OCI-M1 (cell line): ENCODE measurements at places on chromosomes 3 and 15.

- no peak for DNase-seq
Observed at GRCh38 chr3:23576379-23576959, 229.3 kb upstream of the UBE2E1 start.

- DNase-seq, result no peak
Observed at GRCh38 chr3:15942462-15942861, 144.7 kb upstream of the ANKRD28 start.

GRCh38 chr3:113606539-113607218, 74.3 kb downstream of the SIDT1 start:
- no peak for DNase-seq

- no peak for DNase-seq
Observed at GRCh38 chr3:55296030-55296429, 191.1 kb downstream of the WNT5A start.

GRCh38 chr3:180646187-180646790, 33.0 kb downstream of the CCDC39 start:
- DNase-seq, result peak; percentile 2

- DNase-seq, result no peak
Observed at GRCh38 chr15:59303633-59304032, 69.0 kb downstream of the MYO1E start.

DNA sequence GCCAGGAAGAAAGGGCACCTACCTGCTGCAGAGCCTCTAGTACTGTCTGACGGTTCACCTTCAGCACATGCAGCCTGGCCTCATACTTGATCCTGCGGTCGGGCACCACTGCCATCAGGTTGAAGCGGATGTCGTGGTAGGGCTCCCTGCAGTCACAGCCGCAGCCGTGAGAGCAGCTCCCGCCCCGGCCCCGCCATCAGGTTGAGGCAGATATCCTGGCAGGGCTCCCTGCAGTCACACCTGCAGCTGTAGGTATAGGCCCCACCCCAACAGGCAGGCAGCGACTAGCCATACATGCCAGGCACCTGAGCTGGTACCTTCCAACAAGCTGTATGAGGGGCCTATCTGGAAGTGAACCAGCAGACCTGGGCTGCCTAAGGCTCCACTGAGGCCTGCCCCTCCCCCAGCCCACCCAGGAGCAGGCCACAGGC, 38.7 kb downstream of the SEMA3G start:
- no peak for DNase-seq

DNA sequence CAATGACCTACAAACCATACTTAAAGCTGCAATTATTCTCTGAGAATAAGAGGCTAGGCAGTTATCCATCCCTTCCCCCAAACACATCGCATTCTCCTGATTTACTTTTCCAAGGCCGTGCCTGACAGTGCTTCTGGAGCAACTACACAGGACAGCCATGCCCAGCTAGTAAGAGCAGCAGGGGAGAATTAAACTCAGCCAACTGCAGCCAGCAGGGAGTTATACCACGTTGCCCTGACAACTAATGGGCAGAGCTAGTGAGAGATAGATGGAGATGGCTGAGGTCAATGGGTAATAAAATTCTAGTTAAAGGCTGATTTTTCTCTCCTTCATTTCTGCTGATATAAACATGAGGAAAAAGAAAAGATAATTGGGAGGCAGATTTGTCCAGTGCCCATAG, 193.8 kb upstream of the PPP2R3A start:
- no peak for DNase-seq

- no peak for DNase-seq
Observed at GRCh38 chr3:168959731-168960130, 703.8 kb downstream of the MECOM start.

DNA sequence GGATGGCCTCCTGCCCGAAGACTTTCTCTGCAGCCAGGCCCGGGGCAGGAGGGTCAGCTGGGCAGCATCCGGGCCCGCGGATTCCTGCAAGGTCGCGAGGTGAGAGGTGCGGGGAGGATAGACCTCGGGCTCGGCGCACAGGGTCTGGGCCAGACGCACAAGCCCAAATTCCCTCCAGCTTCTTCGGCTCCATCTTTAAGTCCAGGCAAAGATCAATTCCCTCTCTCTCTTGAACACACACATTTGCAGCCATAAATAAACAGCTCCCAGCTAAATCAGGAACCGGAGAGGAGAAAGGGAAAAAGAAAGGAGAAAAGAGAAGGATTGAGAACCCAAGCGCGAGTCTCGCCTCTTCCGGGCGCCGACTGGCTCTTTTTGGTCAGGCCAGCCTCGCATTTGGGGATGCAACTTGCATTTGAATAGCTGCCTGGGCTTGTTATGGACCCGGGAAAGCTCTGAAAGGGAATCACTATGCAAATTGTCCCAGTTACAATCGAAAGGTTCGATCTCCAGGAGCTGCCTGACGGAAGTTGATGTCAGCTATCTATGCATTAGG, 14.5 kb upstream of the ONECUT1 start:
- DNase-seq, result no peak

GRCh38 chr15:64287953-64288352, 68.0 kb downstream of the CSNK1G1 start:
- DNase-seq, result no peak

GRCh38 chr3:50658416-50658815, 16.3 kb upstream of the DOCK3 start:
- DNase-seq, result no peak

DNA sequence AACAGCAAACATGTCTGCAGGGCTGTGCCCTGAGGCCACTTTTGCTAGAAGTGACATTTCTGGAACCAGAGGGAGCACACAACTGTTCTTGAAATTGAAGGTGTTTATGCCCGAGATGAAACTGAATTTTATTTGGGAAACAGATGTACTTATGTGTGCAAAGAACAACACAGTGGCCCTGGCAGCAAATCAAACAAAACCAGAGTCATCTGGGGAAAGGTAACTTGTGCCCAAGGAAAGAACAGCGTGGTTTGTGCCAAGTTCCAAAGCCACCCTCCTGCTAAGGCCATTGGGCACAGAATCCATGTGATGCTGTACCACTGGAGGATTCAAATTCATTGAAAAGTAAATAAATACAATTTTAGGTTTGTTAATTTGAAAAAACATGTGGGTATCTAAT, 31.2 kb upstream of the RARRES1 start:
- DNase-seq, result no peak

DNA sequence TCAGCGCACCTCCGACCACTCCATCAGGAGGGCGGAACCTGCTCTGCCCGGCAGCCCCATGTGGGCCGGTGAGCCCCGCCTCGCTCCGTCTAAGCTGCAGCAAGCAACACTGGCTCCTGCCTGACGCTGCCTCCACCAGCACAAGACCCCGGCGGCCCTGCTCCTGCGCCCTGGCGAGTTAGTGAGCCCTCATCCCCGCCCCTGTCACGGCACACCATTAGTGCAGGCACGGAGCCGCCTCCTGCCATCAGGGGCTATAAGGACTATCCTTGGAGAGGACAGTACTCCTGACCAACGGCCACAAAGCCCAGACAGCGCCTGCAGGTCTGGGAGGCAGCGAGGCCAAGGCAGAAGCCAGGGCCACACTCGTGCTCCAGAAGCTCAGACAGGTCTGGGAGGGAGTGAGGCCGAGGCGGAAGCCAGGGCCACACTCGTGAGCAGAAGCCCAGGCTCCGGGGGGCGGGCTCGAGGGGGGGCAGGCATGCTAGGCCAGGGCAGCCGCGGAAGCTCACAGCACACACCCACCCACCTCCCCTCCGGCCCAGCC, 39.4 kb downstream of the TNK2 start:
- no peak for DNase-seq

DNA sequence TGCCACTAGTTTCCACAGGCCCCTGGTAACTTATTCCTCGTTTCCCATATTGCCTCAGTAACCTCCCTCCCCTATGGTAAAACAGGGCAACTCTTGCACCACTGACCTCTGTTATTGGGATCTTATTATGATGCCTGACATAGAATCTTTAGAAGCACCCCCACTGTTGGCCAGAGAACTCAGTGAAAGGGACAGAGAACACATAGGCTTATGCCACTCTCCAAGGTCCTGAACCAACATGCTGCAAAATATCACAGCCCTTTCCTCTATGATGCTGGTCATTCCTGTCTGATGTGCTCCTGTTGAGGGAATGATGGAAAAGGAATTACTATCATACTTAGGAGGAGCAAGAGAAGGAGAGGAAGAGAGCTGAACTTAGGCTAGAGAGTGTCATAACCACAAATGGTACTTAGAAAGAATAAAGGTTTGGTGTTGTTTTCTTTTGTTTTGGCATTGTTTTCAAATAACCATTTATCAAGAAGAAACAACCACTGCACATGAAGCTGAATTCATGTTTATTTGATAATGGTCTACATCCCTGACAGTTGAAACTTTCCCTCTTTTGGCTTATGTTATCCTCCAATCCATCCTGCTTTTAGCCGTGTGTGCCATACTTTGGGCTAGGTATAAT, 330.2 kb downstream of the EPHB1 start:
- peak; percentile 48 for DNase-seq

- no peak for DNase-seq
Observed at GRCh38 chr15:39587096-39587721, 6.3 kb downstream of the THBS1 start.

- DNase-seq, result peak; percentile 77
Observed at GRCh38 chr15:65870889-65871533, 1.7 kb downstream of the RAB11A start.

GRCh38 chr3:194105292-194105691, 30.7 kb upstream of the HES1 start:
- no peak for DNase-seq

DNA sequence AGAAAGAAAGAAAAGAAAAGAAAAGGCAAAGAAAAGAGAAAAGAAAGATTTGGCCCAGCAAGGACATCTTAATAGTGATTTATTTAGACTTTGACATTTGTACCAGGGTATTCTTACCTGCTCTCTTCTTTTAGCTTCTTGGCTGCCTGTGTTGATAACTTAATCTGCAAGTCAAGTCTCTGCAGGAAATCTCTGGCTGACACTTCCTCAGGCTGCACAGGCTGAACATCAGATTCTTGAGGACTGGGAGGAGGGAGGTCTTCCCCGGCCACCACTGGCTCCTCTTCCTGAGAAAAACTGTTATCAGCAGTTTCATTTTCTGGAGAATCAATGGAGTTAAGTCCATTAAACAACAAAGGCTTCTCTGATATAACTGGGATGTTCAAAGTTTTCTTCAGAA, 12.8 kb downstream of the LYSMD2 start:
- peak; percentile 34 for DNase-seq

DNA sequence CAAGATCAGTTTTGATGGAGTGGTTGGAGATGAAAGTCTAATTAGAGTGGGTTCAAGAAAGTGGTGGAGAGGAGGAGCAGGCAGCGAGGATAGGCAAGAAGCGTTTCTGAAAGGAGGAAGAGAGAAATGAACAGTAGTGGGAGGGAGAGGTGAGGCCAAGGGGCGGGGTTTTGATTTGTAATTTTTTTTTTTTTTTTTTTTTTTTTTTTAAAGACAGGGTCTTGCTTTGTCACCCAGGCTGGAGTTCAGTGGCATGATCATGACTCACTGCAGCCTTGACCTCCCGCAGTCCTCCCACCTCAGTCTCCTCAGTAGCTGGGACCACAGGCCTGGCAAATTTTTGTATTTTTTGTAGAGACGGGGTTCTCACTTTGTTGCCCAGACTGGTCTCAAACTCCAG, 36.6 kb downstream of the MRAS start:
- DNase-seq, result peak; percentile 27

GRCh38 chr3:107468782-107469181, 54.0 kb upstream of the BBX start:
- no peak for DNase-seq

DNA sequence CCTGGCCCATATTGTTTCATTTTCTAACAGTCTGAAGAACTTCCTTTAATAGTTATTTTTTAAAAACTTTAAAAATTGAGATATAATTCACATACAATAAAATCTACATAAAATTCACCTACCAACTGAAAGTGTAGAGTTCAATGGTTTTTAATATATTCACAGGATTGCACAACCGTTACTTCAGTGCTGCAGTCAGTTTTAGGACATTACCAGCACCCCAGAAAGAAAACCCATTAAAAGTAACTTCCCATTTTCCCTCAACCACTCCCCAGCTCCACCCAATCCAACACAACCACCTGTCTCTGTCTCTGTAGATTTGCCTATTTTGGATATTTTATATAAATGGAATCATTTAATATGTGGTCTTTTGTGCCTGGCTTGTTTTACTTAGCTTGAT, 29.6 kb downstream of the MGA start:
- DNase-seq, result peak; percentile 62

GRCh38 chr3:128269796-128270195, 116.5 kb downstream of the EEFSEC start:
- no peak for DNase-seq

- no peak for DNase-seq
Observed at GRCh38 chr3:193559100-193559499, 4.4 kb upstream of the ATP13A4 start.

DNA sequence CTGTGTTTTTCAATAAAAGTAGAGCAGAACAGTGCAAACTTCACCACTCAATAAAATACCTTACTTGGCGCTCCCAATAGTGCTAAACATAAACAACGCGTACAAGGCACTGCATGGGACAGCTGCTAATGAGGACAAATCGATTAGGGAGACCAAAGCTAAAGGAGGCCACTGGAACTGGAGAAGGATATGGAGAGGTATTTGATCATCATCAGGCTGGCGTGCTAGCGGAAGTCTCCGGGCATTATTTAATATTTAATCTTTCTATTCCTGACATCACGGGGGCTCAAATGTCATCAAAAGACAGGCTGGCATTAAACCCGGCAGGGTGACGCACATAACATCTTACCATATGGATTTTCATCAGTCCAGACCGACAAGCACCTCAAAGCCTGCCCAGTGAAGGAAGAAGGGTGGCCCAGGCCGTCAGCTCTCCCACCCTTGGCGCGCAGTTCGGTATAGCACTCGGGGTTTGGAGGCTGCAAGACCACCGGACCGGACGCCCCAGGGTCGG, 604 bp downstream of the CCPG1 start:
- DNase-seq, result peak; percentile 79

DNA sequence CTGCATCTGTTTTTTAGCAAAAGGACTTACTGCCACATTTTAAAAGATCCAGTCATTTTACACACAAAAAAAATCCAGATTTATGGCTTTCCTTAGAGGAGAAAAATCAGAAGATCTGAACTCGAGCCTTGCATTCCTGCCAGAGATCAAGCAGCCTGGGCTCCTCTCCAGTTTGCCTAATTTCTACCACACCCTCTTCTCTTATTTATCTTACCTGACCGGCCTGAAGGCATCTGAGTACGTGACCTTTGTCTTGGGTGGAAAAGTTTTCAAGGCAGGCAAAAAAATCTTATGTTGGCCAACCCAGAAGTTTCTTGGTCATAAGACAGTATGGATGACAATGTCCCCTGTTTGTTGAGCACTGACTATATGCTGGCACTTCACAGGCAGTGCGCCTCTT, 60.3 kb downstream of the CHRD start:
- DNase-seq, result no peak

- no peak for DNase-seq
Observed at GRCh38 chr3:14496351-14496750, 43.8 kb downstream of the GRIP2 start.

- DNase-seq, result no peak
Observed at GRCh38 chr3:108209579-108209978, 12.6 kb downstream of the IFT57 start.

DNA sequence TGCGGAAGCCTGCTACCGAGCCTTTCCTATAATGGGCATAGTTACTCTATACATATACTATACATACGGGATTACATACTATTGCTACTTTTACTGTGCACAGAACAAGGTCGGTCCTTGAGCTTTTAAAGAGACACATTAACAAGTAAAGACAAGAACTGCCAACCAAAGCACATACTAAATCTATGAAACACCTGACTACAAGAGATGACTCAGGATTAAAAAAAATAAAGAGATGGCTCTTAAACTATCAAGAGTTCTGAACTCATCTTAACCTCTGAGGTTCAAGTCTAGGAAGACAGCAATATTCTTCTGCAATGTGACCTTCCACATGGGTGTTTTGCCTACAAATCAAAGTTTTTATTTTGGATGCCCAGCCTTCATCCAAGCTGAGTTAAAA, 106.8 kb downstream of the TNIK start:
- DNase-seq, result no peak
